Colonic mucosa (tissue), 4 donors: ENCODE measurements at places on chromosomes 5 and 9. TPM values are rescaled to one million over a fixed set of nuclear protein-coding genes. Genes with fewer than 3 reads are reported as not detected.
A peak's percentile ranks its signal among the peaks of the same experiment; 100 is the strongest.

DEPDC1B gene
- 8.4 TPM for total RNA-seq

FGF1 gene
- 0.90 TPM for total RNA-seq

FBLL1 gene
- total RNA-seq = 0.58 TPM

SHISAL2B gene
- total RNA-seq = not detected

ALDH7A1 gene
- total RNA-seq = 49.2 TPM

GRIN1 gene
- 0.93 TPM for total RNA-seq

ST8SIA4 gene
- total RNA-seq = 6.2 TPM

PRDM9 gene
- total RNA-seq = not detected

MYMK gene
- not detected for total RNA-seq

SLC25A2 gene
- total RNA-seq = 0.21 TPM

DNA sequence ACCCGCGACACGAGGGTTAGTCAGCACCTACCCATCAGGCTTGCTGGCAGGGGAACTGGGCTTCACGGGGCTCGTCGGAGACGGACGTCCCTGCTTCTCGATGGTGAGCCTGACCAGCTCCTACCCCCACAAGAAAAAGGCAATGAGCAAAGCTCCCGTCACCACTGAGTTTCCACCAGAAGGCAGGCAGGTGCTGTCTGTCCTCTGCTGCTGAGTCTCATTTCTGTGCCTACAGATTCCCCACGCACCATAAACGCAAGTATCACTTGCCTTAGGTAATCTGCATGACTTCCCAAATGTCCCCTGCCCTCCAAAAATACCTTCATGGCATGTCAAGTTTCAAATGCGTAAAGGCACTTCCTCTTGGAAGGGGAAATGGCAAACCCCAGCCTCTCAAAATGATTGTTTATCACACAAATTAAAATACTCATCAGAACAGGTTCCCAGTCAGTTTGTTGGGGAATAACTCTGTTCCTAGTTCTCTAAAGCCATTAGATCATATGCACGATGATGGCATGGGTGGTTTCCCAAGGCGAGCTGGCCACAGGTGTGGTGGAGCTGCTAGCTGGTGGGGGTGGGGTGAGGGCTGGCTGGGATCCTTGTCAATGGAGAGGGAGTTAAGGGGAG, 85.0 kb downstream of the PRRT1B start:
- no peak for DNase-seq

GRCh38 chr5:139980765-139981164, 62.3 kb downstream of the NRG2 start:
- no peak for DNase-seq

- DNase-seq = no peak
These were observed 244.5 kb upstream of the NMUR2 start for GRCh38 chr5:152649609-152650008.

GRCh38 chr5:170269579-170269978, 28.0 kb downstream of the LCP2 start:
- DNase-seq = no peak

DNA sequence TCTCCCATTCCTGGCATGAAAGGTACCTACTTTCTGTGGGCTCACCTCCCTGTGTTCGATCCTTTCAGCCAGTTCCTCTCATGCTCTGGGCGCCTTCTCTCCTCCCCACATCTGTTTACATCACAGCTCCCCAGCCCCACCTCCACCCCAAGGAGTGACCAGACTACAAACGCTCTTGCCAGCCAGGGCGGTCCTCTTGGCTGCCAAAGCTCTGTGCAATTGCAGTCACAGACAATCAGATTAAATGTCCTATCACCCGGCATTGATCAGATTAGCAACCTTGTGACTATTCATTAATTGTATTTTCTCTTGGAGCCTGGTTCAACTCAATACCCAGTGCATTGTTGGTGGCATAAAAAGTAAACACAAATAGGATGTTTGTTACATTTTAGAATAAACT, 211.2 kb upstream of the TBCA start:
- no peak for DNase-seq

- no peak for DNase-seq
These were observed 454.0 kb downstream of the DIRAS2 start for GRCh38 chr9:90188656-90189055.

DNA sequence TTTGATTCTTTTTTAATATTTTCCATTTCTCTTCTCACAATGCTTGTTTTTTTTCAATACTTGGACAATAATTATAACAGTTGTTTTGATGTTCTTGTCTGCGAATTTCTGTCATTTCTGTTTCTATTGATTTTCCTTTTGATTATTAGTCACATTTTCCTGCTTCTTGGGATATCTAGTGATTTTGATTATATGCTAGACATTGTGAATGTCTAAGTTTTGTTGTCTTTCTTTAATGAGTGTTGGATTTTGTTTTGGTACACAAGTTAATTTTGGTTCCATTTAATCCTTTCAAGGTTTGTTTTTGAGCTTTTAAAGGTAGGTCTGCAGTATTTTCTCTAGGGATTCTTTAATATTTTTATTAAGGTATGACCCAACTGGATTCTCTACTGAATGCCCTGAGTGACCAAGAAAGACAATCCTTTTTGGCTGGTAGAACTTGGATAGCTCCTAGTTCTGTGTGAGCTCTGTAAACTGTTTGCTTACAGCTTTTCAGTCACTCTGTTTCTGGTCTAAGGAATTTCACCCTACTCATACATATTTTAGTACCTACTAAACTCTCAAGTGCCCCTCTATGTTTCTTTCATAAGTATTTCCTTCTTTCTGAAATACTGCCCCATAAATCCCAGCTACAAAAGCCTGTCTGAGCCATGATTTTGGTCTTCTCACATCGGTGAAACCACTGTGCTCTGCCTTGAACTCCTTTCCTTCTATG, 12.5 kb upstream of the PDE8B start:
- no peak for DNase-seq

DNA sequence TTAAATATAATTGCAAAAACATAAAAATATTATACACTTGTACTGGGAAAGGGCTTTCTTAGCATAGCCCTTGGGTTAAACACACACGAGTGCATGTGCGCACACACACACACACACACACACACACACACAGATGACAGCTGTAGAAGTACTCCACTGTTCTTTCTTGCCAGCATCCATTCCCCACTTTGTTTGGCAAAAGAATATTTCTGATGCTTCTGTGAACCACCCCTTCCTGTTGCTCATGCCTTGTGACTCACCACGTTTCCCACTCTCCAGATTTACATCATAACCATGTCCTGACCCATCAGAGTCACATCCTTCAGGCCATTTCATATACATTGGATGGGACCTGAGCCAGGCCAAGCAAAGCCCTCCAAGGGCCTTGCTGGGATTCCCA, 280.1 kb downstream of the DNAH5 start:
- DNase-seq = no peak

GRCh38 chr5:114118511-114118910, 243.4 kb upstream of the KCNN2 start:
- DNase-seq = no peak

- no peak for DNase-seq
These were observed 131.0 kb upstream of the ITGA1 start for GRCh38 chr5:52656569-52657246.

- no peak for DNase-seq
These were observed 56.1 kb downstream of the LSM11 start for GRCh38 chr5:157799578-157799977.

GRCh38 chr5:172059661-172060100, 53.2 kb upstream of the FBXW11 start:
- DNase-seq = no peak

DNA sequence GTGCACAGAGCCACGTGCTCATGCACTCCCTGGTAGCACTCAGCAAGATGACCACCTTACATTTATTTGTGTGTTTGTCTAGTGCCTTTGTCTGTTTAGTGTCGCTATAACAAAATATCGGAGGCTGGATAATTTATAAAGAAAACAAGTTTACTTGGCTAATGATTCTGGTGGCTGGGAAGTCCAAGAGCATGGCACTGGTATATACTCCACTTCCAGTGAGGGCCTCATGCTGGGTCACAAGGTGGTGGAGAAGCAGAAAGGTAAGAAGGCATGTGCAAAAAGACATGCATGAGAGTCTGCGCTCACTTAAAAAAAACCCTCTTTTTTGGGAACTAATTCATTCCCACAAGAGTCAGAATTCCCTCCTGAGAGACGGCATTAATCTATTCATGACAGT, 52.5 kb upstream of the BOD1 start:
- DNase-seq = no peak

- DNase-seq = peak; percentile 47
These were observed 597.3 kb downstream of the PRELID2 start for GRCh38 chr5:145237843-145238242.

- no peak for DNase-seq
These were observed 3.3 kb upstream of the PLGRKT start for GRCh38 chr9:5441043-5441442.

DNA sequence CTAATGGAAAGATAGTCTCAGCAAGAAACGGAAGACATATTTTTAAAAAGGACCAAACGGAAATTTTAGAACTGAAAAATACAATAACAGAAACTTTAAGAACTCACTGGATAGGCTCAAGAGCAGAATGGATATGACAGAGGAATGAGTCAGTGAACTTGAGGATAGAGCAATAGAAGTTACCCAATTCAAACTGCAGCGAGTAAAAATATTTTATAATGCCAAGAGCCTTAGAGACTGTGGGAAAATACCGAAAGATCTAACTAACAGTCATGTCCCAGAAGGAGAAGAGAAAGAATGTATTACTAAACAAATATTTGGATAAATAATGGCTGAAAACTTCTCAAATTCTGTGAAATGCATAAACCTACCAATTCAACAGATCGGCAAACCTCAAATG, 40.8 kb downstream of the ADAMTS2 start:
- no peak for DNase-seq

DNA sequence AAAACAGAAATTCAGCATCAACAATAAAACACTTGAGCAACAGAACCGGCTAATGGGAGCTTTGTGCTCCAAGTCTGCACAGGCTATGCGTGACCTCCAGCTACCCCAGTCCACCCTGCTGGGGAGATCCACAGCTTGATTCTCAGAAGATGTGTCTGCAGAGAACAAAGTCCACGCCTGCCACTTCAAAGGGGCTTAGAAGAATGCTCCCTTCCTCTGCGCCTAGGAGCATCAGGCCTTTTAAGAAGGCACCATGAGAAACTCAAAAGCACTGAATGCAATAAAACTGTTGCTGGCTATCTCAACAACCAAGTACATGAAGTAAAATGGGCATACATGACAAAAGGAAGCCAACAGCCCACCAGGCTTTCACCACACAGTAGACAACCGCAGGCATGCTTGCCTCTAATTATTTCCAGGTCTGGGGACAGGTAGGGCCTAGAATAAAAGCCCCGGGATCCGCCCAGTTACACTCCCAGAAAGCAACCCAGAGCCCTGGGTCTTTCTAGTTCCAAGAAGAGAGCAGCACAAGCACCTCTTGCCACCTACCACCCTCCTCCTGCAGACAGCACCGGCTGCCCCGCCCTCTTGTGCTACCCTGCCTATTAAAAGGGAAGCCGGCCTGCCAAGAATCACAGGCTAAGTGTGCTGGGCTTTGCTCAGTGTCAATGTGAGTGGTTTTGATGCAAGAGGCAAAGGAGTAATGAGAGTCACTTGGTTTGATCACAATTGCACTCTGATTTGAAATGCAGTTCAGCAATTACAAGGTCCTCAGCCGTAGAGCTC, 123.2 kb downstream of the SPOCK1 start:
- DNase-seq = no peak
